Stimulated activated naive CD4-positive, alpha-beta T cell (primary cell): ENCODE measurements at places on chromosomes 1 and 21.

DNA sequence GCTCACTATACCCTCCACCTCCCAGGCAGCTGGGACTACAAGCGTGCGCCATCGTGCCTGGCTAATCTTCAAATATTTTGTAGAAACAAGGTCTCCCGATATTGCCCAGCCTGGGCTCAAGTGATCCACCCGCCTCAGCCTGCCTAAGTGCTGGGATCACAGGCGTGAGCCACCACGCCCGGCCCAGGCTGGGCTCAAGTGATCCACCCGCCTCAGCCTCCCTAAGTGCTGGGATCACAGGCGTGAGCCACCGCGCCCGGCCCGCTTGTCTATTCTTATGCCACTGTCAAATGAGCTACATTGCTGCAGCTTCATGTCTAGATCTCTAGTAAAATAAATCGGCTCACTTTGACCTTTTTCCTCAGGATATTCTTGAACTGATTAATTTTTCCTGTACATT lies 107.7 kb upstream of the COL6A1 start:
- no peak for DNase-seq

- DNase-seq, result no peak
These were observed 14.8 kb upstream of the SLC27A3 start for GRCh38 chr1:153760440-153760839.

GRCh38 chr1:45393718-45394302 lies 53.6 kb upstream of the MUTYH start:
- DNase-seq, result no peak

DNA sequence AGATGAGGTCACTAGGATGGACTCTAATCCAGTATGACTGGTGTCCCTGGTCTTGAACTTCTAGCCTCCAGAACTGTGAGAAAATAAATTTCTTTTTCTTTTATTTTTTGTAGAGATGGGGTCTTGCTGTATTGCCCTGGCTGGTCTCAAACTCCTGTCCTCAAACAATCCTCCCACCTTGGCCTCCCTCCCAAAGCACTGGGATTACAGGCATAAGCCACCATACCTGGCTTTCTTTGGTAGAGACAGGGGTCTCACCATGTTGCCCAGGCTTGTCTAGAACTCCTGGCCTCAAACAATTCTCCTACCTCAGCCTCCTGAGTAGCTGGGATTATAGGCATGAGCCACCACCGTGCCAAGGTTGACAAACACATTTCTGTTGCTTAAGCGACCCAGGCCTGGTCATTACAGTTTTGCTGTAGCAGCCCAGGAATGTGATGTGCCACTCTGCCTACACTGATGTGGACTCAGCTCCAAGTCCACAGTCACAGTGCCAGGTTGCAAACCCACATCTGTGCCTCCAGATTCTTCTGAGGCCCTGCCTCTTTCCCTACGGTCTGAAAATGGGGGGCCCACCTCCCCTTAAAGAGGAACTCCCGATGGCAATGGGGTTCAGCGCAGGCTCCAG lies 15.9 kb downstream of the PYCR2 start:
- DNase-seq, result no peak

DNA sequence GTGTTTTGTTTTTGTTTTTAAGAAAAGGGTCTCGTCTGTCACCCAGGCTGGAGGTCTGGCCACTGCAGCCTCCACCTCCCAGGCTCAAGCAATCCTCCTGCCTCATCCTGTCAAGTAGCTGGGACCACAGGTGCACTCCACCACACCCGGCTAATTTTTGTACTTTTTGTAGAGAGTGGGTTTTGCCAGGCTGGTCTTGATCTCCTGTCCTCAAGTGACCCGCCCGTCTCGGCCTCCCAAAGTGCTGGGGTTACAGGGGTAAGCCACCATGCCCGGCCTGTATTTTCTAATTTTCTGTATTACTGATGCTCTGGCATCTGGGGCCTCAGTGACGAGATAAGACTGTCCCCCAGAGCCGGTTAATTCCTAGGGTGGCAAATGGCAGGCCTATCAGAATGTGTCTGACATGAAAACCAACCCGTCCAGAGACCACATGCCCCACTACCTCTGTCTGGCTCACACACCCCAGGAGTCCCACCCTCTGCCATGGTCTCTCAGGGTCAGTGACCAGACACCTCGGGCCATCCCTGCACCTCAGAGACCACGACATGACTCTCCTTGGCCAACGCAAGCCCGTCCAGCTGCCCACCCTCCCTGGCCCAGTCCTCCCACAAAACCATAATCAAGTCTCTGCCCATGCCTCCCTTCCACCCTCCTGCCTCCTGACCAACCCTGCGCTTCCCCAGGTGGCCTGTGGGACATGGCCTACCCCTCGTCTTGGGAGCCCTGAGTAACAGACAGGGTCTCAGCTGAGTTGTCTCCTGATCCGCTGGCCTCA lies 12.5 kb downstream of the NPHP4 start:
- no peak for DNase-seq

- DNase-seq, result no peak
These were observed 47.9 kb downstream of the KCNAB2 start for GRCh38 chr1:6093611-6094010.

DNA sequence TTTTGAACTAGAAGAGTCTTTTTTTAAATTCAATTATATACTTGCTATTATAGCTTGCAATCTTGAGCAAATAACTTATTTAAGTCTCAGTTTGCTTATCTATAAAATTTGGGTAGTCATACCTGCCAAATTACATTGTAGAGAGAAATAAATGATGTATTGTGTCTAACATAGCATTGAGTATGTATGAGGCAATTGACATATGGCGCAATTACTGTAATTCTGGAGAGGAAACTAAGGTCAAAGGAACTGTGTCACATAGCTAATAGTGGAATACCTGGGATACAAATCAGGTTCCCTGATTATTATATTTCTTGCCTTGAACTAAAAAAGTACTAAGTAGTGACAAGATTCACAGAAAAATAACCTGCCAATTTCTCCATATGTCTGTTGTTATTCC lies 302.5 kb downstream of the PDE4B start:
- DNase-seq, result no peak

GRCh38 chr1:154913273-154913672 lies 23.2 kb downstream of the PMVK start:
- DNase-seq, result no peak

DNA sequence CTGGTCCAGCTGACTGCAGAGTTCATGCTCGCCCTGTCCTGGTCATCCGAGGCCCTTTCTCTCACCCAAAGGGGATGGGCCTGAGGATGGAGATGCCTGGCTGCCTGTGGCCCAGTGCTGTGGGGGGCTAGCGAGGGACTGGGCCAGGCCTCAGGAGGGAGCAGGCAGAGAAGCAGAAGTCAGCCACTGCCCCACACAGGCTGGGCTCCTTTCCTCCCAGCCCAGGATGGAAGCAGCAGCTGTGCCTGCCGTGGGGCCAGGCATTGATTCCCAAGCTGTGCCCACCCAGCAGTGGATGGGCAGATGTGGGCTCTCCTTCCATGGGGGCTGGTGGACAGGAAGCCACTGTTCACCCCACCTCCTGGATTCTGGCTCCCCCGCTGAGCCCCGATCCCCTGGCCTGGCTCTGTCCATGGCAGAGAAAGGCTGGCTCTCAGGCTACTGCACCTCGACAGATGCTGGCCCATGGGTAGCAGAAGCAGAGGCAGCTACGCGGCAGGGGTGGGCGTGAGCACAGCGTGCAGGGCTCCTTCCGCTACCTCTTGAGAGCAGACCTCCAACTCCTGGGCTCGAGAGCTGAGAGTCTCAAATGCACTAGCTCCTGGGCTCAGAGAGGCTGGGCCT lies 24.6 kb downstream of the RUNX3 start:
- no peak for DNase-seq

- no peak for DNase-seq
These were observed 45.1 kb downstream of the ATP2B4 start for GRCh38 chr1:203671521-203672278.

GRCh38 chr1:205748403-205749233 lies 1.4 kb downstream of the NUCKS1 start:
- DNase-seq, result no peak

DNA sequence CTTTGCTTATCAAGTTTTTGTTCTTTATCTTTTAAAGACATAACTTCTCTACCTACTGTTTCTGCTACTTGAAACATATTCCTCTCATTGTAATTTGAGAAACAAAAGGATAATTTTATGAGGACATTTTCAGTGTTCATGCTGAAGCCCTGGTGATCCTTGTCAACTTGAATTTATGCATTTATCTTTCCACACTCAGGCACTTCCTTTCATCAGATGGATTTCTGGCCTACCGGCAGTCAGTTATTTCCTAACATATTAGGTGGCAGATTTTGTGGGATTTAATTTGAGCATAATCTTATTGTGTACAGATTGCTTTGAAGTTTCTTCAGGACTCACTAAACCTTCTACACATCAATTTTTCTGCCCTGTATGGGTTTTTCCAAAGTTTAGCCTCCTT lies 75.0 kb downstream of the RGL1 start:
- no peak for DNase-seq

DNA sequence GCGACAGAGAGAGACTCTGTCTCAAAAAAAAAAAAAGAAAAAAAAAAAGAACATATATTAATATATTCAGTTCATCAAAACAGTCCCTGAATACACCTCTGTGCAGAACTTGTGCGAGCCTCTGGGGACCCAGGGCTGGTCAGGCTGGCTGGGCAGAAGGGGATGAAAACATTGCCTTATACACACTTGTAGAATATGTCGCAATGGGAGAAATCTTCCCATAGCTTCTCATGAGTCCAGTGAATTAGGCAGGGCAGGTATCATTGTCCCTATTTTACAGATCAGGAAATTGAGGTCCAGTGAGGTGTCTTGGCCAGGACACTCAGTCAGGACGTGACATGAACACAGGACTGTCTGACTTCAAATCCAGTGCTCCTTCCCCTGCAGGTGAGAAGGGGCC lies 12.6 kb upstream of the WNT4 start:
- no peak for DNase-seq

DNA sequence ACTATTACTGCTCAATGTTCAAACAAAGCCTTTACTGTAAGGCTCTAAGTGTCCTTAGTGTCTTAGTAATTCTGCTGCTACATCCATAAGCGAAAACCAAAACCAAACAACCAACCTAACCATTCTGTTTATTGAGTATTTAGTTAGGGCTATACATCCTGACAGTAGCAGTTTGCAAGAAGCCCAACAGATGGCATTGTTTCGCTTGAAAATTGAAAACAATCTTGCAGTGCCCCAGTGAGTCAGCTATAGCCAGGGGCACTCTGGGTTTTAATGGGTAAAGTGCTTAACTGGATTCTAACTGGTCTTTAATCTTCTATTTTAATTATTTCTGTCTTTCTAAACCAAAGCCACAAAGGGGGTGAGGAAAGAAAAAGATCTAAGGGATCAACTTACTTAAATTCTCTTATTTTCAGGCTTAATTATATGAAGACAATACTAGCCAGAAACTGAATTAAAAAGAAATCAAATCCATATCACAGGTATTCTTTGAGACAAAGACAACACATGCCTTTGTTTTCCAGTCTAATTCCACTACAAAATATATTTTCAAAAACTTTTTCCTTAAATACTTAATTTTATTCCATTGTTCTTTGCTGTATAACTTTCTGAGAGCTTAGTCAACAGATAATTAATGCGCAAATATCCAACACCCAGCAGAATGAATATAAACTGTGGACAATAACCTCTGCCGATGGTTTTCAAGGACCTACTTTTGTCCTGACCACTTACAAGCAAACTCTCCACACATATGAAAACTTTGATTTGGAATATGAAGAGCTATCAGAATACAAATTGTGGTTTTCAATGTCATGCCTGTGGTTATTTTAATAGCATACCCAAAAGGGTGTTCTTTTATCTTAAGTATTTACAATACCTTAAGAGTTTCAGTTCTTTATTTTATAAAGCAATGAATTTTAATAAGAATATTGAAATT lies 15.2 kb downstream of the POGZ start:
- DNase-seq, result peak; percentile 9

GRCh38 chr1:8598060-8598724 lies 219.2 kb downstream of the RERE start:
- no peak for DNase-seq

DNA sequence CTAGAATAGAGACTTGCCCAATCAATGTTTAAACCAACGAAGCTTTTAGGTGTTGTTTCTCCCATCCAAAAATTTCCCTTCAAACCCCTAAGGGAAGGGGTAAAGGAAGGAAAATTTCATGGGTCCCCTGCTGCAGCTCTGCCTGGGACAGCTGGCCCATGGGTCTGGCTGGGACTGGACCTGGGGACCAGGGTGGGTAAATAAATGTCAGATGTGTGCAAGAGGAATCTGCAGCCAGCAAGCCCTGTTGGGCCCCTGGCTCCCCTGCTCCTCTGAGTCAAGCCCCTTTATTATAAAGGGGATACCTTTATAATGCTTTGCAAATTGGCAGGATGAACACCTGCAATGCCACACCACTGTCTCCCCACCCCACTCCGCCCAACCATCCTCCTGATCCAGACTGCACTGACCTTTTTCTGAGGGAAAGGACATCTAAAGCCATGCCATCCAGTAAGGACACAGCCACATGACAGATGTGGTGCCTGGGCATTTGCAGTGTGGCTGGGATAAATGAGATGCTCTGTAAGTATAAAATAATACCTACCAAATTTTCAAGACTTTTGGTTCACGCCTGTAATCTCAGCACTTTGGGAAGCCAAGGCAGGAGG lies 1.9 kb upstream of the TMEM125 start:
- DNase-seq, result no peak

DNA sequence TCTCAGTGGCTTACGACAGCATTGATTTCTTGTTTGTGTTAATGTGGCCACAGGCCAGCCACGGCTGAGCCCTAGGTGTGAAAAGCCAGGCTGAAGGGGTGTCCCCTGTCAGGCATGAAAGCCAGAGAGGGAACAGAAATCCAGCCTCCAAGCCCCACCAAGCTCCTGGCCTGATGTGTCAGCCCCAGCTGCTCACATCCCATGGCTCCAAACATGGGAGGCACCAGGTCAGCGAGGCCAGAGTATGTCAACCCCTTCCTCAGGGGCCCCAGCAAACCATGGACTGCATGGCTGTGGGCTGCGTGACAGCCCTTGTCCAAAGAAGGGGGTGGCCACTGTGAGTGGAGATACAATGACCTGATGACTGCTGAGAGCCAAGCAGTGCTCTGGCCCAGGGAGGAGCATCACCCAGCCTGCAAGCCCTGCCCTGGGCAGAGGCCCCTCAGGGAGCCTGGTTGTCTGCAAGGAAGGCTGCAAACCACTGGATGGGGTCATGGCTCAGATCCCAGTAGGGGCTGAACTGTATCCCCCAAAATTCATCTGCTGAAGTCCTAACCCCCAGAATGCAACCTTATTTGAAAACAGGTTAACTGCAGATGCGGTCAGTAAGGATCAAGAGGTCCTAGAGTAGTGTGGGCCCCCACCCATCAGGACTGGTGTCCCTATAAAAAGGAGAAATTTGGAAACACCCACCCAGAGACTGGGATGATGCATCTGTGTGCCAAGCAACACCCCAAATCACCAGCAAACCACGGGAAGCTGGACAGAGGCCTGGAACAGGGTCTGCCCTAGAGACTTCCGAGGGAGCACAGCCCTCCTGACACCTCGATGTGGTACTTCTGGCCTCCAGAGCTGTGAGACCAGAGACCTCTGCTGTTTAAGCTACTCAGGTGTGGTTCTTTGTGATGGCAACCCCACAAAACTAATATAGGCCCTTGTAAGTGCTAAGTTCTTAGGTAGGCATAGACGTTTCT lies 3.3 kb upstream of the MX2 start:
- no peak for DNase-seq

- no peak for DNase-seq
These were observed 47.3 kb upstream of the RCC1 start for GRCh38 chr1:28458237-28459228.

- DNase-seq, result no peak
These were observed 3.6 kb upstream of the GPR61 start for GRCh38 chr1:109535971-109536491.
